ENCODE measurements at places on chromosomes 6 and 20. TPM values are rescaled to one million over a fixed set of nuclear protein-coding genes. Genes with fewer than 3 reads are reported as not detected.
A peak's percentile ranks its signal among the peaks of the same experiment; 100 is the strongest.

The TOX2 gene
- total RNA-seq: 52.7 TPM

The CNBD2 gene
- 2.0 TPM for total RNA-seq

The CFAP61 gene
- total RNA-seq: not detected

The MACROD2 gene
- total RNA-seq: 0.11 TPM

The MYLK4 gene
- 0.16 TPM for total RNA-seq

The COL9A3 gene
- total RNA-seq: not detected

- peaks cover 9% of the 10 kb centered on the region for H3K4me1 ChIP-seq
- no peaks in the 10 kb centered on the region for H3K27me3 ChIP-seq
- H3K27ac ChIP-seq: no peak overlapping the region
- no peak for DNase-seq
- H3K4me3 ChIP-seq: no peak overlapping the region
Observed at GRCh38 chr6:108321253-108321747, 26.4 kb downstream of the AFG1L start.

GRCh38 chr6:12276930-12277315 is 13.2 kb upstream of the EDN1 start:
- H3K36me3 ChIP-seq: peaks cover 12% of the 10 kb centered on the region
- no peaks in the 10 kb centered on the region for H3K27me3 ChIP-seq
- H3K4me1 ChIP-seq: peaks cover 62% of the 10 kb centered on the region
- no peak overlapping the region for H3K27ac ChIP-seq

DNA sequence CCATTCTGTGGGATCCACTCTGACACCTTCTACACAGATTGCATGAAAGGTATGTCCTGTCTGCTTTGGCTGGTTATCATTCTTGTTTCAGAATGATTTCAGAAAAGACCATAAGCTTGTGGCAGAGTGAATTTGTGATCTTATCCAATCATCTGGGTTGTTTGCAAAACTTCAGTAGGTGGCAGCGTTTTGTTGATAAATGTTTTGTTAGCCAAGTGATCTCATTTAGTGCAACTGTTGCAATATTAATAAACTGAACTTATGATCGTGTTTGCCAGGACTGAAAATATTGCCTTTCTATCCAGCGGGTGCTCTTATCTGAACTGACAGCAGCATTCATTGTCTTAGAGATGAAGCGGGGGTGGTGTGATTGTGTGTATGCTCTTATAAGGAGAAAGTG is 613.2 kb upstream of the NOX3 start:
- peaks cover 2% of the 10 kb centered on the region for H3K27me3 ChIP-seq
- no peak overlapping the region for H3K4me3 ChIP-seq
- no peak for DNase-seq
- H3K36me3 ChIP-seq: no peaks in the 10 kb centered on the region

DNA sequence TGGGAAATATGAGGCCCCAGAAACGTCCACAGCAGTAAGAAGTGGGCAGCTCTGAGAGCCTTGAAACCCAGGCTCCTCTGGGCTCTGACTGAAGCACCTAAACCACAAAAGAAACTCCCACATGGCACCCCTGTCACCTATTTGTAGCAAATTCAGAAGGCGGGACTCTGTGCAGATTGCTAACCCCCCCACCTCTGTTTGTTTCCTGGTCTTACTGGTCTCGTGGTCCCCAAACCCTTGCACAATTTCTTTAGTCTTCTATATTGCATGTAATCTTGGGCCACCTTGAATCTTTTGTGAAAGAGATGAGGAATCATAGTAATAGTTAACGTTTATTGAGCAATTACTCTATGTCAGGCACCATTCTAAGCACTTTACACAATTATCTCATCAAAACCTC is 154.3 kb downstream of the PREX1 start:
- H3K27me3 ChIP-seq: peaks cover 11% of the 10 kb centered on the region
- no peaks in the 10 kb centered on the region for H3K4me1 ChIP-seq
- no peaks in the 10 kb centered on the region for H3K36me3 ChIP-seq
- DNase-seq: no peak

DNA sequence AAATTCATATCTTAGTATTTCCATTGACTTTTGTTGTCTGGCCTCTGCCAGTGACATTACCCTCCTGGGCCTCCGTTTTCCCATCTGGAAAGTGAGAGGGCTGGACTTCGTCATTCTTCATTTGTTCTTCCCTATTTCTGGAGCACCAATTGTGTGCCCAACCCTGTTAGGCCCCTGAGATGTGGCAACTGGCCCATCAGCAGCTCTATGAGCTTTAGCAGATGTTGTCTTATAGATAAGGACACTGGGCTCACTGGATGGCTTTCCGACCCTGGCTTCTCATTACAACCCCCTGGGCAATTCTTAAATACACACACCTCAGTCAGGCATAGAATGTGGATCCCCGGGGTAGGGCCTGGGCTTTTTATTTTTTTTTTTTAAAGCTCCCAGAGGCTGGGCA is 14.7 kb downstream of the PABPC1L start:
- no peaks in the 10 kb centered on the region for H3K4me1 ChIP-seq
- H3K27me3 ChIP-seq: no peaks in the 10 kb centered on the region
- DNase-seq: no peak
- no peaks in the 10 kb centered on the region for H3K36me3 ChIP-seq

DNA sequence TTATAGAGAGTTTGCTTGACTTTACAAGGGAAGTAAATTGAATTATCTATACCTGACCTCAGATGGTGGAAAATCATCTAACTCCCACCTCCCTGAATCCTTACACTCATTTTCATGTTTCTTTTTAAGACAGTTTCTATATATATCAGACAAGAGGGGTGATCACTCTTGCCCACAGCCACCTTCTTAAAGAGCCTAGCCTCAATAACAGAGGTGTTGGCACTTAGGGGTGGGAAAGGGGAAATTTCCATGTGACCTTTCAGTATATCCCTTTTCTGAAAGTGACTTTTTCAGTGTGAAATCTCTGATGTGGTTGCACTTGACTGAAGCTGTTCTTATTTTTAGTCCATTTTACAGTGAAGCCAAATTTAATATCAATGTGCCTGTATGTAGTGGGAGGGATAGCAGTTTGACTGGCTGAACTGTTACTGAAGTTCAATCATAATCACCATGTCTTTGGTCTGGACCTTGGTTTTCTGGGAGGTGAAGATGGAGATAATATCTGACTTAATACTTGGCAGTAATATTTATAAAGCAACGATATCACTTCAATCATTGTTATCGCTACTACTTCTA is 141.3 kb downstream of the MAP3K7 start:
- H3K27ac ChIP-seq: no peak overlapping the region
- DNase-seq: no peak
- H3K36me3 ChIP-seq: no peaks in the 10 kb centered on the region
- no peak overlapping the region for H3K4me3 ChIP-seq

DNA sequence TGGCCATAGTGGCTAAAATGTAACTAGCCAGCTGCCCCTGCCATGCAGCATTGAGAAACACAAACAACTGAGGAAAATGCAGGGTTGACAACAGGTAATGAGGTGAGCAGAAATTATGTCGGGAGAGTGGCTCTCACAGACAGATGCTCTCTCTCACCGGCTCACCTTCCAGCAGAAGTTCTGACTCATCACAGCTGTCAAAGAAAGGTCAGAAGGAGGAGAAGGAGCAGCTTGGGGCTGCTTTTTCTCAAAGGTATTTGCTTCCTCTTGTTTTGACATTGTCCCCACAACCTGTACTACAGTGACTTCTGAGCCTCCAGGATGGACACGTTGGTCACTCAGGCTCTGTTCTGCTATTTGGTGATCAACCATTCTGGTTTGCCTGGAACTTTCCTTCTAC is 190.5 kb upstream of the HEY2 start:
- no peaks in the 10 kb centered on the region for H3K36me3 ChIP-seq
- H3K27ac ChIP-seq: no peak overlapping the region
- DNase-seq: no peak
- no peak overlapping the region for H3K4me3 ChIP-seq

GRCh38 chr6:64428186-64428585 is 792.6 kb downstream of the PHF3 start:
- no peaks in the 10 kb centered on the region for H3K27me3 ChIP-seq
- H3K4me3 ChIP-seq: no peak overlapping the region
- H3K27ac ChIP-seq: no peak overlapping the region
- no peaks in the 10 kb centered on the region for H3K4me1 ChIP-seq

DNA sequence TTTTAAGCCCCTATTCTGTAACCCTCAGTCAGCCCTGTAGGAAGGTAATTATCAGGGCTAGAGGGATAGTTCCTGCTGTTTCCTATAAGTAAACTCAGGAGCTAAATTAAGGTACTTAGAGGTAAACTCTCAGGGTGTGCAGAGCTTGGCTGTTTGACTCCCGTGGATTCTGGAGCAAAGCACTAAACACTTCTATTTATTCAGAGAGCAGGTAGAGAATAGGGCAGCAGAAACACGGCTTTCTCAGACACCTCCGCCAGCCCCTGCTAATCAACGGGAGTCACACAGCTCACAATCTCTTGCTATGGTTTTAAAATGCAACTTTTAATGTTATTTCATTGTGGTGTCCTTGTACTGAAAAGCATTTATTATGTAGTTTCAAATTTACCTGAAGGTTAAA is 21.8 kb downstream of the PRKN start:
- no peak overlapping the region for H3K27ac ChIP-seq
- H3K36me3 ChIP-seq: no peaks in the 10 kb centered on the region
- DNase-seq: no peak
- H3K4me1 ChIP-seq: no peaks in the 10 kb centered on the region
- no peak overlapping the region for H3K4me3 ChIP-seq

DNA sequence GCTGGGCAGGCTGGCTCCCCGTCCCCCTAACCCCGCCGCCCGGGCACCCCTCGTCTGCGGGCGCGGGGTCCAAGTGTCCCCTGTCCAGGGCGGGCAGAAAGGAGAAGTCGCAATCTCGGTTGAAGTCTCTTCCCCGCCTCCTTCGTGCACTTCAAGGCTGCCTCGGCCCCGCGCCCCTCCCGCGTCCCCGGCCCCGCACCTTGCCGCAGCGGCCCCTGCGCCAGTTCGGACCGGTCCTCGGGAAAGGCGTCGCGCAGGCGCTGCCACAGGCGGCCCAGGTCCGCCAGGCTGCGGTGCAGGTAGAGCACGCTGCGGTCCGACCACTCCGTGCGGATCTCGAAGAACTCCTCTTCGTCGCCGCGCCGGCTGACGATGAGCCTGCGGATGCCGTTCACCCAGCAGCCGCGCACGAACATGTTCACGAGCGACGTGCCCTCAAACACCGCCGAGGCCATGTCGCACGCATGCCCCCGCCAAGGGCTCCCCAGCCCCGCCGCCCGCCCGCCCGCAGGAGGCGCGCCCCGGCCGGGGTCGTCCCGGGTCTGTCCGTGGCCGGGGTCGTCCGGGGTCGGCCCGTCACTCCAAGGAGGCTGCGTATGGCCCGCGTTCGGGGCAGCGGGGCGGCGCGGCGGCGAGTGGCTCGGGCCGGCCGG is at the start of gene PXDC1:
Gene PXDC1, minus strand, starts transcription at position 637 of the 653 bp plus-strand sequence. Its CDS starts 182 bp downstream, at position 455.
- peak within 1 kb of the TSS; percentile 96 for H3K4me3 ChIP-seq
- peaks cover 20% of the 10 kb centered on the region for H3K36me3 ChIP-seq
- peaks cover 62% of the 10 kb centered on the region for H3K4me1 ChIP-seq
- H3K27me3 ChIP-seq: peaks cover 6% of the 10 kb centered on the region

DNA sequence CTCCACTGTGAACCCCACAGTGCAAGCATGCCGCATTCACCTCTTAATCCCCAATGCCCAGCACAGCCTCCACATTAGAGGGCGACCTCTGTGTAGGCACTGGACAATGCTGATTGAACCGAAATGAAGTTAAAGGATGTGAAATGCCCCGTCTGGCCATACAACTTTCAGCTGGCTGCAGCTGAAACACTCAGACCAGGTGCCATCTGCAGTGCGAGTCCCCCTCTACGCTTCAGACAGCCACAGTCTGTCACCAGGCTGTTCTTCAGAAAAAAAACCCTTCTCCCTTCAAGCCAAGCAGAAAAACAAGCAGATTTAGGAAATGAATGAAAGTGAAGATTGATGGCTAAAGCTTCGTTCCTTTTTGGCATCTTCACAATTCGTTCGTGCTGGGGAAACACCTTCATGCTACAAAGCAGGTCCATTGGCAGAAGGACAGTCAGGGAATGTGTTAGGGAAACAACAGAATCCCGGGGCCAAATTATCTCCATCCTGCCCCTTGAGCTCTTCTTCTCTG is 44.7 kb downstream of the TNFAIP3 start:
- DNase-seq: no peak
- peak overlapping the region; percentile 13 for H3K4me3 ChIP-seq
- peak overlapping the region; percentile 23 for H3K27ac ChIP-seq
- no peaks in the 10 kb centered on the region for H3K27me3 ChIP-seq
- H3K36me3 ChIP-seq: peaks cover 11% of the 10 kb centered on the region

DNA sequence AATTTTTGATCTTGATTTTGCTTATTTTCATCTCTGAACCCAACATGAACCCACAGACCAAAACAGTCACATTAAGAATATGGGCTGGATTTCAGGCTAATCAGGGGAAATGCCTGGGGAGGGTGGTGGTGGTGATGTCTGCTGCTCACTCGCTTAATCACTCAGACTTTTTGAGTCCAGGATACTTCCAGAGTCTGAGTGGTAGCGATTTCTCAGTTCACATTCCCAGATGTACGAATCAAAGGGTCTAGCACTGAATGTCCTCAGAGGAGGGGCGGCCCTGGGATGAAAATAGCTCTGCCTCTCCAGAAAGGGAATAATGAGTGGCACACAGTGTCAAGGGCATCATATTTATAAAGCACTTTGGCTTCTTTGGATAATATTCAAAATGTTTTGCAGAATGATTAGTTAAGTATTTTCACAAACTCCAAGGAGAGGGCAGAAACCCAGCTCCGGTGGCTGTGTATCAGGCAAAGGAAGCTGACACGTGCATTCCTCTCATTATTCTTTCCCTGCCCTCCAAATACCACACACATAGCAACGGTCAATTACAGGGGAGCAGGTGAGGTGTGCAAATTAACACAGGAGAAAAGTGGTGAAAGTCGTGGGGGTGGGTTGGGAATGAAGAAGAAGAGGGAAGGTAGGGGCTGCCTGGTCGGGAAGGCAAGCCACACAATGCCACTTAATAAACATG is 345.2 kb upstream of the RSPO3 start:
- H3K27ac ChIP-seq: no peak overlapping the region
- DNase-seq: no peak
- H3K27me3 ChIP-seq: no peaks in the 10 kb centered on the region
- peak overlapping the region; percentile 36 for H3K4me3 ChIP-seq
- H3K36me3 ChIP-seq: no peaks in the 10 kb centered on the region

DNA sequence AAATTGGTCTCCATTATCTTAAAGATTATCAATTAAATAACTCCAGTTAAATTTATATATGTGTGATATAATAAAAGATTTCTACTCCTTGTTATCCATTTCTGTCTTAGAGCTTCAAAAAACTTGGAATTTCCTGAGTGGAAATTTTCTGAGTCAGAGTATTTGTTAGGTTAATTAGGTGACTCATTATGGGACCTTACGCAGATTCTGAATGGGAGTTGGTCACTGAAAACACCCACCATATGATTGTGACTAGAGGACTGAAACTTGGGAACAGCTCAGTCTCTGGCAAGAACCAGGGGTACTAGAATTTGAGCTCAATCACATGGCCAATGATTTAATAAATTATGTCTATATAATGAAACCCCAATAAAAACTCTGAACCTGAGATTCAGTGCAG is 125.4 kb upstream of the HMGCLL1 start:
- H3K4me1 ChIP-seq: no peaks in the 10 kb centered on the region
- no peak overlapping the region for H3K4me3 ChIP-seq
- DNase-seq: no peak
- H3K36me3 ChIP-seq: no peaks in the 10 kb centered on the region
- H3K27ac ChIP-seq: no peak overlapping the region

All from HFFc6 (cell line).